ENCODE measurements at places on chromosomes 1 and 21.

DNA sequence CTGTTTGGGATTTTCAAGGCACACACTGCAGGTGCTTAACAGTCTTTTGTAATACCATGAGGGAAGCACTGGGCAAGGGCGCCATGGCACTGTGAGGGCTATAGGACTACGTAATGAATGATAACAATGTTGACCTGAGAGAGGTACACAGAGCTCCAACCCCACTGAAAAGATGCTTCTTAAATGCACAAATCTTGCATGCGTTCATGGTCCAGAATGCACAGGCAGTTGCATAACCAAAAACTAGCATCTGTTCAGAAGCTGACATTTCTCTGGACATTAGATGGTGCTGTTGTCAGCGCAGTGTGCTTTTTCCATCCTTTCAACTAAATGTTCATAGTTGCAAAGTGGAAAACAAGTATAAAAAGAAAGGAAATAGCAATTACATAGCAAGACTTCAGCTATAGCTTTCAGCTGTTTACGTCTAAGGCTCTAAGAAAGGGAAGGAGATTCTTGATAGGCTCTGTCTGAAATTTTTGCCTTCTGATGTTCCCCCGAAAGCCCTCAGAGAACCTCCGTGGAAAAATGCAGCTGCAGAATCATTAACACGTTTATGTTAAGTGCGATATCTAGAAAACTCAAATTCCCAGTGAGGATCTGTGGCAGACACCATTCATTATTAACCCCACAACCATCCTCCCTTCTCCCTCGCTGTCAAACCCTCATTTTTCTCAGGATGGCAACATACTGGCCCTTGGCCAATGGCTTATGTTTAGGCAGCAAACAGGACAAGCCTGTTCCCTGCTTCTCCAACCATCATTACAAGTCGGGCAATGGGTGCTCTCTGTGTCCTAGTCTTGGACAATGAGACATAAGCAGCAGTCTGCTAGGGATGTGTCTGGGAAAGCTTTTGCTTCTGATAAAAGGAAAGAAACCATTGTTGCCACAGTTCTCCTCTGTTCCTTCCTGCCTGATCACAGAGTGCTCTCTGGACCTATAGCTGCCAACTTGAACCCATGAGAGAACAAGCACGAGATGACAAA is 8.2 kb upstream of the TARBP1 start:
- DNase-seq: no peak

GRCh38 chr1:99756598-99756997 is 9.8 kb downstream of the FRRS1 start:
- no peak for DNase-seq

GRCh38 chr1:65009724-65010420 is 43.5 kb upstream of the JAK1 start:
- DNase-seq: no peak

DNA sequence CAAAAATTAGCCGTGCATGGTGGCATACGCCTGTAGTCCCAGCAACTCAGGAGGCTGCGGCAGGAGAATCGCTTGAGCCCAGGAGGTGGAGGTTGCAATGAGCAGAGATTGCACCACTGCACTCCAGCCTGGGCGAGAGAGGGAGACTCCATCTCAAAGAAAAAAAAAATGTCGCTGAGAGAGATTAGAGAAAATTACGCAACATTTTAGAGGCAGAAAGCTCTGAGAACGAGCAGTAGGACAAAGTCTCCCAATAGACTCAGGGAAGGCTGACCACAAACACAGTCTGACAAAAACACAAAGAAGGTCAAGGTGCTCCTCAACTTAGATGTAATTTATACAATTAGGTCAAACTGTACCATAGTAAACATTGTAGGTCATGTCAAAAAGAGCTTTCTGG is 367.6 kb upstream of the ZRANB2 start:
- DNase-seq: no peak

DNA sequence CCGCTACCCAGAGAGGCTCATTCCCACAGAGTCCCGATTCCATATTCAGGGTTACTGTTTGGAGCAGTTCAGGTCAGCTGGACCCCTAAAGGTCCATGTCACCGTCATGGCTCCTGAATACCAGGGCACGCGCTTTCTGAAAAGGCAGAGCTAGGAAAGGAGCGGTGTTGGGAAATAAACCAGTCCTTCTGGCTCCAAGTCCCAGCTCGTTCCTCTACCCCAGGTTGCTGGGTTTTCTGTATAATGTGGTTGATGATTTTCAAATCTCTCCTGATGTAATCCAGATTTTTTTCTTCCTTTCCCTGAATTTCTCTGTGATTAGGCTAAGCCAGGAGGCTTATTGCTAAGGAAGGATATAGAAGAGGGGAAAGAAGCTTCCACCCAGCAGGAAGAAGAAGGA is 14.0 kb upstream of the PKP1 start:
- no peak for DNase-seq

DNA sequence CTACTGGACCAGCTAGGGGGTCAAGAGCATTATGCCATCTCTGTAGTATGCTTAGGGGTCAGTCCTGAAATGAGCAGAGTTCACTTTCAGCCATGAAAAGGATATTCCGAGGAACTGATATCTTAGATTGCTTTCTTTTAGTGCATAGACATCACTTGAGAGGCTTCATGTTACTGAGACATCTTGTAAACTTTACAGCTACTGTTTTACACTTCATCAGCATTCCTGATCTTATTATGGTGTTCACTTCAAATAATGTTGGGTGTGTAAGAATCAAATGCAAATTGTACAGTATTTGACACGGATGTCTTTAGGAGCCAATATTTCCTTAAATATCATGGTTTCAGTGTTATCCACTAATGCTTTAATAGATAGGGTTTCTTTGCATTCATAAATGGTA is 22.4 kb upstream of the CLDN14 start:
- DNase-seq: no peak

- no peak for DNase-seq
Measured at GRCh38 chr1:3364551-3364950, 89.9 kb upstream of the ARHGEF16 start.

GRCh38 chr1:243260221-243260880 is 4.5 kb downstream of the SDCCAG8 start:
- no peak for DNase-seq

- DNase-seq: no peak
Measured at GRCh38 chr1:11044086-11044848, 2.8 kb downstream of the MASP2 start.

- DNase-seq: no peak
Measured at GRCh38 chr1:115609021-115609420, 32.7 kb upstream of the VANGL1 start.

- DNase-seq: no peak
Measured at GRCh38 chr1:230861489-230861888, 6.8 kb downstream of the C1orf198 start.

- no peak for DNase-seq
Measured at GRCh38 chr1:224203243-224204016, 20.4 kb downstream of the DEGS1 start.

DNA sequence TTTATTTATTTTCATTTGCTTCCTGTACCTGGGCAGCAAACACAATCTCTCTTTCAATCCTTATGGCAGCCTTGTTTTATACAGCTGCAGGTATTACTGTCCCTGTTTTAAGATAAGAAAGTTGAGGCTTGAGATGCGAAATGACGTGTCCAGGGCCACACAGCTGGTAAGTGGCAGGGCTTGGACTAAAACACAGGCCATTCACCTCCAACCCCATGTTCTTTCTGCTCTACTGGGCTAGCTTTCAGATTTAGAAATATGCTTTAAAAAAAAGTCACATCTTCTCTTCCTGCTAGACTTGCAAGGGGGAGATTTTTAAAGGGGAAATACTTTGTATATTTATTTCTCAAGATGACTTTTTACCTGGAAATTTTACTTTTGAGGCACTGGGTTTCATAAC is 62.8 kb downstream of the CNST start:
- no peak for DNase-seq

- DNase-seq: no peak
Measured at GRCh38 chr1:226207048-226207447, 16.4 kb upstream of the MIXL1 start.

- DNase-seq: no peak
Measured at GRCh38 chr1:98733782-98734112, 72.2 kb downstream of the SNX7 start.

GRCh38 chr1:15065736-15066135 is 87.8 kb upstream of the TMEM51 start:
- no peak for DNase-seq

GRCh38 chr1:54405898-54406293 is 298 bp downstream of the SSBP3 start:
- DNase-seq: no peak

- DNase-seq: no peak
Measured at GRCh38 chr1:162036163-162036562, 12.5 kb upstream of the OLFML2B start.

- DNase-seq: no peak
Measured at GRCh38 chr1:239963856-239964255, 127.8 kb upstream of the FMN2 start.

DNA sequence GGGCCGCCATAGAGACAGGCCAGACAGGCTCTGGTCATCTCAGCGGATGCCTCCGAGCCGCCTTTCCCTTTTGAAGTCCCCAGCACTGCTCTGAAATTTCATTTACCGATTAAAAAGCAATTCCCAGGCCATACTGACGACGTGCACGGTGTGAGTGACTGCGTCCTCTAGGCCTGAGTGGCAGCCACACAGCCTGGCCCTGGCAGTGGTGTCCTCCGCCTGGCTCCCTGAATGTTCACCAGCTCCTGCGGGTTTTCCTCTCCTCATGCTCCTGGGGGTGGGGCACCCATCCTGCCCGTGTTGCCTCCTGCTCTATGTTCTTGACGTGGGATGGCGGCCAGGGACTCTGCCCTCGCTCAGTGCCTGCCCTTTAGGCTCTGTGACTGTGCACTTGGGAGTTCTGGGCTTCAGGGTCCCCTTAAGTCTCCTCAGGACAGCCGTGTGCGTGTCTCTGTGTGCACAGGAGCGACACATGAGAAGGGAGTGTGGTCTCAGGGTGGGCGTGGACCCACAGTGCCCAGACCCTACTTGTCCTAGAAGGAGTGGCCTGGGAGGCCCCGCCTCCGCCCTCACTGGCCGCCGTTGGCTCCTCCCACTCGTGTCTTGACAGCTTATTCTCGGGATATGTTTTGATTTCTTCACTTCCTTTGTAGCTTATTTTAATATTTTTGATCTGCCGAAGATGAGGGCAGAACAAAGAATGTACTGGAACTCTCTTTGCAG is 3.6 kb downstream of the SKI start:
- peak; percentile 49 for DNase-seq

DNA sequence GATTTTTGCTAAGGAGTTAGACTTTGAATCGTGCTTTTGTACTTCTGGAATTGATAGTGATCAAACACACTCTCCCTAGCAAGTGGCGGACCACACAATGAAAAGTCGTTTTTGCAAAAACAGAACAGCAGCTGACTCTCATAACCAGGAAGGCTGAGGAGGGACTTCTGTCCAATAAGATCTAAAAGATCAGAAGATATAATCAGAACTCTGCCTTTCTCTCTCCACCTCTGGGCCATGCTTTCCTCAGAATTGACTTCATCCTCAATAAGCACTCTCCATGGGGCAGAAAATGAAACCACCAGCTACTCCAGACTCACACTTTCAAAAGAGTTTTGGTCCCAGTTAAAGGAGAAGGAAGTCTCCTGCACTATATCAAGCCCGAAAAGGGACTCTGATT is 55.3 kb upstream of the SAMD13 start:
- no peak for DNase-seq

DNA sequence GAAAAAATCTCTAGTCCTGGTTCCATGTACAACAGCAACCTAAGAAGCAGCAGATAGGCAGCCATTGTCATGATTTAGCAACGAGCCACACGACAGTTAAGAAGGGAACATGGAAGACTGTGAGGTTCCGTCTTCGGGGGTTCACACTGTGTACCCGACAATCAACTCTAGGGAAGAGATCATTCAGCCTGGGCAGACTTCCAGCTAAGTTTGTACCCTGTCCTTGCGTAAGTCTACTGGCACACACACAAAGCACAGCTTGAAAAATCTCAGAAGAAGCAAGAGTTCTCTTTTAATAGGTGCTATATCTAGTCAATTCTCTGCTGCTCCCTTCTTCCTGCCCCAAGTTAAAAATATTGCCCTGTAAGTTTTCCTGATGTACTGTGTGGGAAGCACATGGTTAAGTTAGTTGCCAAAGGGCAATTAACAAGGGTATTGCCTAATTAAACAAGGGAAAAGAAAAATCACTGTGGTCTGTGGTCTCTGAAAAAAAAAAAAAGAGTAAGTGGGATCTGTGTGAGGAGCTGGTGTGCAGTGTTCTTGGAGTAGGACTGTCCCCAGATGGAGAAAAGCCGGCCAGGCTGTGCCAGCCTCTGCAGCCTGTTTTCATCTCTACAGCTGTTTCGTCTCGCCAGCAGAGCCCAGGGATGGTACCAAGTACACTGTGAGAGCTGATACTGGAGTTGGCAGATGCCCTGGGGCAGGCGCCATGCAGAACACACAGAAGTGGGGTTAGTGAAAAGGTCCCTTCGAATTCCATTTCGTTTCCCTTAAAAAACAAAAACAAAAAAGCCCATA is 6.4 kb upstream of the MYBPHL start:
- no peak for DNase-seq

DNA sequence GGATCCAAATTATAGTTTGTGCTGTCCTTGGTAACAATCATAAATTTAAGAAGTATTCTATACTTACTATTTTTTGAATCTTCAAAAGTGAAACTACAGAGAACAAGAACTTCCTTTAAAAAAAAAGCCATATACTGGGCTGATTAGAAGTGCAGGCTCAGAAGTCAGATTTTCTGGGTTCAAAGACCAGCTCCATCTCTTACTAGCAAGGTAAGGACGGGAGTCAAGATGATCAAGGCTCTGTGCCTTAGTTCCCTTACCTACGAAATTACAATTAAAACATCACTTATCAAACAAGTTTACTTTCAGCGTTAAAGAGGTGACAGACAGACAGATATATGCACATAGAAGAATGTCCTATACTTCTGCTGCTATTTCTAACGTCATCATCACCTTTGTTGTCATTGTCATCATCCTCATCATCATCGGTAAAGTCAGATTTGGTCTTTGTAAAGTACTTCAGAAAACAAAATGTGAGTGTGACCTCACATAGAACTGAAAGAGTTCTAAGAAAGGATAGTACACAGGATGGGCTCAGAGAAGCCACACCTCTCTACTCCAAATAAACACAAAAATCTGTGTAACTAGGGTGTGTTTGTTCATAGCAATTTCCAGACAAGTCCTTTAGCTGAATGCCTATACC is 178.7 kb downstream of the VAV3 start:
- DNase-seq: no peak

DNA sequence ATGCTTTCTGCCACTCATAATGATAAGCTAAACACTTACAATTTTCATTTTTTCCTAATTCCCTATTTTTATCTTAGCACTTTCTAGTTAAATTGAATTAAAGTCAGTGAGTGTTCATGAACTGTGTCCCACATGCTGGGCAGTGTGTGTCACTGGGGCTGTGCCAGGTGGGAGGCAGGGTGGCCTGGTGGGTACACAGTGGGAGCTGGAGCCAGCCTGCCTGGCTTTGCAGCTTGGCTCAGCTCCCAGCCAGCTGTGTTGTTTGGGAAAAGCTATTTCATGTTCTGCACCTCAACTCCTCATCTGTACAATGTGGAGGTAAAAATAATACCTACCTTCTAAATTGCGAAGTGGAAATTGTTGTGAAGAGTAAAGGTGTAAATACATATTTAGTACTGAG is 238.4 kb downstream of the PLA2G4A start:
- no peak for DNase-seq

- no peak for DNase-seq
Measured at GRCh38 chr1:89143484-89143883, 17.6 kb upstream of the GBP2 start.

- no peak for DNase-seq
Measured at GRCh38 chr1:39525366-39526165, 34.1 kb downstream of the BMP8A start.

GRCh38 chr1:225451840-225452515 is 24.1 kb upstream of the LBR start:
- DNase-seq: no peak

Measured in neural crest cell (in vitro differentiated cells).